NCI-H2081 treated with DMSO at 0.1 percent for 48 hours (cell line): ENCODE measurements at places on chromosomes 13 and 19.

DNA sequence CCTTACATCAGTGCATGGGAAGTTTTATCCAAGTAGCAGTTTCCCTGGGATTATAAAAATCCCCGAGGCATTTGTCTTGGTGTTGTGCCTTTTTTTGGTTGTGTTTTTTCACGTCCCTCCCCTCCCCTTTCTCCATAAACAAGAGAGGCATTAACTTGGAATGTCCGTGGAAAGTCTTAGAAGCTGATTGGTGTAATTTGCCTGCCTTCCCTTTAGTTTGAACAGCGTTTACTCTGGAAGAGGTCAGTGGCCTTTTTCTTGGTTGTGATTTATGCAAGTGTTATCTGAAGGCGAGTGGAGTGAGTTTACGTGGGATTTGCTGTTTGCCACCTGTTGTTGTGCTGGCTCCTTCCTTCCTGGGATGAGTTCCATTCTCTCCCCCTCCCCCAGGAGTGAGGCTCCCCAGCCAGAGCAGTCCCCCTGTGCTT is 7.2 kb downstream of the ACTN4 start:
- no peak for DNase-seq

- no peak for DNase-seq
Observed at GRCh38 chr13:96532804-96533203, 442.9 kb downstream of the HS6ST3 start.

- no peak for DNase-seq
Observed at GRCh38 chr19:35944556-35944955, 8.4 kb downstream of the LRFN3 start.

DNA sequence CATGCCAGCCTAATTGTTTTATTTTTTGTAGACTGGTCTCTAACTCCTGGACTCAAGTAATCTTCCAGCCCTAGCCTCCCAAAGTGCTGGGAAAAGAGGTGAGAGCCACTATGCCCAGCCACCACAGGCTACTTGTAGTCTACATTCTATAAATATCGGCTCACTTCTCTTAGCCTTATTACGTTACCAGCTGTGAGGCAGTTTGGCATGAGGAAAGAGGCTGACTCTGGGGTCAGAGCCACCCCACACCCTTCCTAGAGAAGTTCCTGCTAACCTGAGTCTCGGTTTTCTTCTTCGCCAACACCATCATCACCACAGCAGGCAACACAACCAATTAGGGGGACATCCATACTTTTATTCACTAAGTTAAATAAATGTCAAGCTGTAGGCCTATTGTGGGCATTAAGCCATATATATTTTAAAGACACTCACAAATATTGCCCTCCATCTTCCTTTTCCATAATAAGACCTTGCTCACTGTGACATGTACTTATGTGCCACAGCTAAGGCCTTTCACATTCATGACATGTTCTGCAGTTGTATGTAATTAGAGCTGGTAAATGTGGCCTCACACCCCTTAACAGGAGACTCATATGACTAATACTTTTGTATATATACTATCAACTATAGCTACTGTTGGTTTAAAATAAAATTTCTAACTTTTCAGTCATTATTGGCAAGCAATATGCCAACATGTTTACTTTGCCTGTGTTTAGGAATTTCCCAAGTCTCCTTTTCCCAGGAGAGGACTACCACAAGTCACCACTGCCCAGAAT is 5.7 kb downstream of the SLC25A30 start:
- DNase-seq = no peak

GRCh38 chr13:97875911-97876310 is 77.6 kb upstream of the IPO5 start:
- DNase-seq = no peak

- DNase-seq = no peak
Observed at GRCh38 chr19:32029235-32029634, 316.2 kb upstream of the ZNF507 start.
